ENCODE measurements at places on chromosomes 6 and 20.
A peak's percentile ranks its signal among the peaks of the same experiment; 100 is the strongest.

DNA sequence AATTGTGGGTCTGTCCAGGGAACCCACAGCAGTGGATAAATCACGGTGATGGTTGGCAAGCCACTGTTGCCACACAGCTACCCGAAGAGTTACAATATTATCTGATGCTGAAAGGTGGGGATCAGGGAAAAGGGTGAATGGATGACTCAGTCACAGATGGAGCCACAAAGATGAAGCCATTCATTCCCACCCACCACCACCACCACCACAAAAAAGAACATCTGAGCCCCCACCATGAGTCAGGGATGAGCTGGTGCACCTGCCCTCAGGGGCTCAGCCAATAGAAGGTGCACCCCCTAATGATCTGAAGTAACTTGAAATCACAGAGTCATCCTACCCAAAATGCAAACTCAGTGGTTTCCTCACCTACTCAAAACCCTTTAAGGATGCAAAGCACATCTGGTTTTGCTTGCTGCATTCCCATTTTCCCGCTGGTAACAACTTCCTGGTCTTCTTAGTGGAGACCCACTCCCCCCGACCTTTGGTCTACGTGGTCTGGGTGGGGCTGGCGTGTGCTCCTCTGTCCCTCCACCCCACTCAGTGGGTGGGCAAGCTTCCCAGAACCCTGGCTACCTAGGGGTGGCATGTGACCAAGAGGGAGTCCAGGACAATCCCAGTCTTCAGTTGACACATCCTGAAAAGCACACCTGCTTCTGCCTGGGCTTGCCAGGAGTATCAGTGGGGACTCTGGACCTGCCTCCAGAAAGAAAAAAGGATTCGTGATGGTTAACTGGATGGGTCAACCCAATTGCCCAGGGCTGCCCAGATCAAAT lies 125.5 kb downstream of the ANKRD60 start:
- DNase-seq, result no peak

- no peak for DNase-seq
Observed at GRCh38 chr6:72213654-72214053, 327.3 kb downstream of the RIMS1 start.

- DNase-seq, result no peak
Observed at GRCh38 chr20:47455133-47456040, 46.3 kb upstream of the NCOA3 start.

GRCh38 chr6:70398783-70399728 lies 14.3 kb upstream of the FAM135A start:
- no peak for DNase-seq

DNA sequence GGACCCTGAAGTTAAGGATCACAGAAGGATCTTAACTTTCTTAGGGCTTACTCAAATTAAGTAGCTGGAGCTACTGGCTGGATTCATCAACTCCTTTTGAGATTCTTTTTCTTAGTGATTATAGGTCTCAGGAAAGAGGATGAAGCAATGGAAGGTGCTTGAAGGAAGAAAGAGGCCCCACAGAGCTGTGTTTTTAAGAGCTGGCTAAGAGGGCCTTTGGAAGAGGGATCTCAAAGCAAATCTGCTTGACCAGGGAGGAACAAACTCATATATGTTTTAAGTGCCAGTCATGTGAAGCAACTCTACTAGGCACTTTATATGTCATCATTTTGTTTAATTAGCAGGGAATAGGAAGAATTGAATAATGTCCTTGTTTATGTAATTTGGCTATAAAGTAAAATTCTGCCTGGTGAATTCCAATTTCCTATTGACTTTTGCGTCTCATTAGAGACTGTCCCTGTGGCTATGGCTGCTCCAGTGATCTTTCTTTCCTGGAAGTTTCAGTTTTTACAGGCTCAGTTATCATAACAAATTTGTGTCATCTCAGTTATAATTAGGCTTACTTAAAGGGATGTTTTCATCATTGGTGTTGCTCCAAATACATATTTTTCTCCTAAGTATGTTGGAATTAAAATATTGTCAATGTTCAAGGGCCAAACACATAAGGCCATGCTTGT lies 222.8 kb upstream of the CITED2 start:
- no peak for DNase-seq

- DNase-seq, result no peak
Observed at GRCh38 chr20:15451241-15451640, 1113.8 kb upstream of the FLRT3 start.

DNA sequence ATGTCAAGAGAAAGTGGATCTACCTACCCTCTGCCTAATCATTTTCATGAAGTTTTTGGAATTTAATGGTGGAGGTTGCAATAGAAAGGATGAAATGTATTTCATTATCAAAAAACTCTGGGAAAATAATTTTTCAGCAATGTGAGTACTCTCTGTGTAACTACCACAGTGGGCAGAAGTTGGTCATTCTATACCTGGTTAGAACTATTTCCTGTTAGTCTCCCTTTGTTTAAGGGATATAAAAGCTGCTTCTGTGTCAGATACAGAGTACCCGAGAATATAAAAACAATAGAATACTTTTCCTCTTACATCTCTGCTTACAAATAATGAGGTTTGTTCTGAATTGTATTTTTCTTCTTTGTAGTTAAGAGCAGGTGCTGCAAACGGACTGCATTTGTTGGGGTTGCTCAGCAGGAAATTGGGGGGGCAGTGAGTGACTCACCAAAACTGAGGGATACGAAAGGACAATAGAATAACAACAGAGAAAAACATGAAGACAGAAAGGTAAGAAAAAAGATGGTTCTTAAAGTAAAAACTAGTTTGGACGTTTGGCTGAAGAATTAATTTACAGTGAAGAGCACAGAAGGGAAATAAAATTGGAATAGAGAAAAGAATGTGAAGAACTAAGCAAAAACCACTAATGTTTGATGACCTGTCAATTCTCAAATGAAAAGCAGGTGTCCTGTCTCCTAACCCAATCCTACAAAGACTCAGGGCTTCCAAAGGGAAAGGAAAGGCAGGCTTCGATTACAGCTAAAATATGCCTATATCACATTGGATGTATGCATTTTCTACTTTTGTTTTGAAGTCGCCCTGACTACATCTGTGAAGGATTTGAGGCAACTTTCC lies 703.1 kb downstream of the RFPL4B start:
- DNase-seq, result no peak

DNA sequence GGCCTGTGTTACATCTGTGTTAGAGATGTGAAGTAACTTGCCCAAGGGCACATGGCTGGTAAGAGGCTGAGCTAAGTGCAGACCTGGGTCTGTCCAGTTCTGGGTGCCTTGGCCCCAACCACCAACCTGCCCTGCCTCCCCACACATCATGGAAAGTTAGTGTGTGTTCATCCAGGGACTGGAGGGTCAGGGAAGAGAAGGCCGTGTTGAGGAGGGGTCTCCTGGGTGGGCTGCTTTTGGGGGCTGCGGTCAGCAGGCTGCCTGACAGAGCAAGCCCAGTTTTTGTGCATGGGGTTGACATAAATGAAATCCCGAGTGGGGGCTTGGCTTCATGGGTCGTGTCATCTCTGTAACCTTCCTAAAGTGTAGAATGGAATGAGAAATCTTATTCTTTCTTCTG lies 10.9 kb downstream of the PYGB start:
- no peak for DNase-seq

- DNase-seq, result no peak
Observed at GRCh38 chr20:9281803-9282202, 212.9 kb downstream of the PLCB4 start.

- no peak for DNase-seq
Observed at GRCh38 chr6:32772656-32773055, 9.3 kb upstream of the HLA-DQB2 start.

DNA sequence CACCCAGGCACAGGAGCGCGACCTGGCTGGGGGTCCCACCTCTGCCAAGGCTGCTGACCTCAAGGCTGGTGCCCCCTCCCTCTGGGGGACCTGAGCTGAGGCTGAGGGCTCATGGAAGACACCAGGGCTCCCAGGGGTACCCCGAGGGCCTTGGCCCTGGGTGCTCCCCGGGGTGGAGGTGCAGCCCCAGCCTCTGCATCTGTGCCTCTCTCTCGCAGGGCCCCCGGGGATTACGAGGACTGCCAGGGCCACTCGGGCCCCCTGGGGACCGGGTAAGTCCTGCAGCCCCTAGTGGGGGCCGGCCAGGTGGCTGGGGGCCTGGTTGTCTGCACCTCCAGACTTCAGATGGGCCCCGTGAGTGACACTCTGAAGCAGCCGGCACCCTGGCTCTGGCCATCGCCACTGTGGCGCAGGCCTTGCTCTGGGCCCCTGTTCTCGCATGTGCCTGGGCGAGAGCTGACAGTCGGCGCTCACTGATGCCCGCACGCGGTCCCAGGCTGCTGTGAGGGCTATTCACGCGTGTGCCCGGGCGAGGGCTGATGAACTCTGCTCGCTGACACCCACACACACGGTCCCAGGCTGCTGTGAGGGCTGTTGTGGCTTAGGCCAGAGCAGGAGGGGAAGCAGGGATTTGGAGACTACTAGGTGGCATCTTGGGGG lies 9.3 kb downstream of the COL9A3 start:
- no peak for DNase-seq

GRCh38 chr20:36628076-36628475 lies 17.9 kb downstream of the SLA2 start:
- DNase-seq, result no peak

GRCh38 chr20:57738484-57738883 lies 28.7 kb upstream of the PMEPA1 start:
- DNase-seq, result no peak

- DNase-seq, result no peak
Observed at GRCh38 chr6:33160728-33161344, 31.4 kb downstream of the COL11A2 start.

GRCh38 chr6:49744259-49744658 lies at the start of gene CRISP3:
TSS of gene CRISP3 (minus strand) at chr6:49744388. CDS start at chr6:49744367, 21 bp downstream.
- no peak for DNase-seq

DNA sequence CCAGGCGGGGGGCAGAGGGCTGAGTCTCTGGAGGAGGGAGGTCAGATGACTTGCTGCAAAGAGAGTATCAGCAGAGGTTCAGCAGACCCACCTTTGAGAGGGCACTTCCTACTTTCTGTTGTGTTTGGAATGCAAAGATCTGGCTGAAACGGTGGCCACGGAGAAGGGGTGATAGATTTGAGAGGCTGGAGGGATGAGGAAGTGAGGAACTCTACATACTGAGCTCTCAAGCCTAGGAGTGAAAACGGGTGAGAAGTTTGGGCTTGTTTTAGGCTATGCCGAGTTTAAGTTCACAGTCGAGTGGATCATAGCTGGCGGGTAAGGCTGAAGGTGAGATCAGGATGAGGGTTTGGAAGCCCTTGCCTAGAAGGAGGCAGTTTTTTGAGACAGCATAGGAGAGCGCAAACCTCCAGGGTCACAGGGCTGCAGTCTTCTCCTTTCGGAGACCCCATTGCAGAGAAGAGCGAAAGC lies 477 bp upstream of the ITPA start:
- DNase-seq, result no peak

GRCh38 chr6:35453236-35453635 lies 1.1 kb downstream of the FANCE start:
- no peak for DNase-seq

- no peak for DNase-seq
Observed at GRCh38 chr20:17316316-17317038, 89.6 kb downstream of the PCSK2 start.

GRCh38 chr20:37711994-37712964 lies 18.4 kb downstream of the CTNNBL1 start:
- DNase-seq, result peak; percentile 68

- no peak for DNase-seq
Observed at GRCh38 chr20:44660581-44660980, 9.1 kb upstream of the ADA start.

DNA sequence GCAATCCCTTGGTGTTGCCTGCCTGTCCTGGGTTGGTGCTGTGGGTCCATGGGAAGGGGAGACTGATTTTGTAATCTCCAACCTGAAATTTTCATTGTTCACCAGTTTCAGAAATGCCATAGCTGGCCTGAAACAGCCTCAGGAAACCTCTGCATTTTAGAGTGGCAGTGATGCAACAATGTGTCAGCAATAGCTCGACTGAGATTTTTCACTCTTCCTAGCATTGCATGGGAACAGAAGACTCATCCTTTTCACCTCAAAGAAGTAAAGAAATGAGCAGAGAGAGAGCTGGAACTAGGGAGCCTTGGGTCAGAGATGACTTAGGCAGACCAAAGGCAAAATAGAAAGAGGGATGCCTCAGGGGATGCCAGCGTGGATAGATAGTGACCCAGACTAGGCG lies 23.7 kb upstream of the TMEM14A start:
- no peak for DNase-seq

DNA sequence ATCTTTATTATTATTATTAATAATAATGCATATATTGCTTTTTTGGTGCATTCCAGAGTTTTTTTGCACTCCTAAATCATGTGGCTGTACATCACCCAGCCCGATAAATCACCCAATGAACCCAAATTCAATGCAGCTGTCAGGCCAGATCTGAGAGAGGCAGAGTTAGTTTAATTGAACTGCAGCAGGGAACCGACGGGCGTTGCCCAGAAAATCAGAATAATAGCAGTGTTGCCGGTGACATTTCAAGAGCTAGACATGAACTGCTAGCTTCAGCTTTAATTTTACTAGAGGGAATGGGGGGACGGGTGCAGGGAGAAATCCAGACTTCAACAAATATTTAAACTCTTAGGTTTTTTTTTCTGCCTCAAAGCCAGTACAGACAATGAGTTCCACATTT lies 135.0 kb downstream of the CLIC5 start:
- DNase-seq, result no peak

DNA sequence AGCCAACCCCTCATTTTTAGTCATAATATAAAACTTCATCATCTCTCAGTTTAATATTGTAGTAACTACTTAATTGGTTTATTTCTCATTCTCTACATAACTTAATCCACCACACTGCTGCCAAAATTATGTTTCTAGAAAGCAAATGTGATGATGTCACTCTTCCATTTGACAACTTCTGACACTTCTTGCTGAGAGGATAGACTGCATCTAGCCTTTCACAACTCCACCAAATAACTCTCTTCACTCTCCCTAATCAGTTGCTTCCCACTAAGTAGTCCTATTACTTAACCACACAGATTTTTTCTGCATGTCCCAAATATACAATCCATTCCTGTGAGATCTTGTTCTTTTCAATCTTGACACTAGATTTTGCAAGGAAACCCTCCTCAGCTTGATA lies 951.3 kb downstream of the EPHA7 start:
- no peak for DNase-seq

DNA sequence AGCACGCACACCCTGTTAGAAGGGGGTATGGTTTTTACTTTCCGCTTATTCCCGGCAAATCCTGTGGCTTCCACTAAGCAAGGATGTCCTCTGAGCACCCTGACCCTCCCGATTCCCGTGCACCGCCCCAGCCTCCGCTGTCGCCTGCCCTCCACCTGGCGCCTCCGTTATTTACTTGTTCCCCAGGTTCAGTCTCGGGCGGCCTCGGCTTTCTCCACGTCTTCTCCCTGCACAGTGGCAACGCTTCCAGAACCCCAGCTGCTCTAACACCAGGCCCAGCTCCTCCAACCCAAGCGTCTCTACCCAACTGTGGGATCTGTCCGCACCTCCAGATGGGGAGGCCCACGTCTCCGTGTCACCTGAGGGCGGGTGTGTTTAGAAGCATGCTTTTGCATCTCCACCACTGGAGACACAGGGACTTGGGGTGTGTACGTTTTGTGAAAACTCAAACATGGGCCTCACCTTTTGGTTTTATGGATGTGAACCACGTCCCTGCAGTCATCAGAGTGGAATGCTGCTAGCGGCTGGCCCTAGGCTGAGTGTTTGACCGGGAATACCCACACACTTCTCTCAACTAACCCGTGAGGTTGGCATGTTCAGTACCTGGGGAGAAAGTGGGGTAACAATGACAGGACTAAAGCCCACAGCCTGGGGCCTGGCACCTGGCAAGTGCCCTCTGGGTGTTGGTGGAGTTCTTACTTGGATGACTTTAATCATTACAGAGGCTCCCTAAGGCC lies 79.9 kb downstream of the THBS2 start:
- DNase-seq, result no peak

All from NCI-H1105 (cell line).